ENCODE measurements at places on chromosomes 2 and 18.

- H3K36me3 ChIP-seq: peaks cover 16% of the 10 kb centered on the region
- no peak overlapping the region for H3K27ac ChIP-seq
- DNase-seq: no peak
These were observed 55.2 kb downstream of the CCDC88A start for GRCh38 chr2:55364189-55365055.

- no peaks in the 10 kb centered on the region for H3K27me3 ChIP-seq
- no peaks in the 10 kb centered on the region for H3K4me1 ChIP-seq
- DNase-seq: no peak
- H3K36me3 ChIP-seq: no peaks in the 10 kb centered on the region
These were observed 38.5 kb upstream of the PDCL3 start for GRCh38 chr2:100524331-100524730.

DNA sequence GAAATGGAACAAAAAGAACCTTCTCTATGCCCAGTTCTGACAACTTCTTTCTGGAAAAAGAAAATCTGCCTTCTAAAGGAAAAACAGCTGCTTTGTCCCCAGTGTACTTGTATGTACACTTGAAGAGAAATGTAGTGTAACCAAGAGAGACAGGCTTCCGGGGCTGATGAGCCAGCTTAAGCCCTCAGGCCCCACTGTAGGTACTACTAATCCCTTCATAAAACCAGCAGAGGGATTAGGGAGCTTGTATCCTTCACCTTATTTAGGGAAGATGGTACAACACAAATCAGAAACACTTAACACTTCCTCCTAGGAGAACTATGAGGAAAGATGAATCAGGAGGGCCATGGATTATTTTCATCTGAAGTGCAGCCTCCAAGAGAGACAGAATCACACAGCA lies 18.8 kb upstream of the SUCLG1 start:
- H3K4me1 ChIP-seq: no peaks in the 10 kb centered on the region
- no peaks in the 10 kb centered on the region for H3K36me3 ChIP-seq
- H3K27ac ChIP-seq: no peak overlapping the region
- DNase-seq: no peak
- H3K4me3 ChIP-seq: no peak overlapping the region
- no peaks in the 10 kb centered on the region for H3K27me3 ChIP-seq

- no peaks in the 10 kb centered on the region for H3K27me3 ChIP-seq
- no peaks in the 10 kb centered on the region for H3K36me3 ChIP-seq
- no peaks in the 10 kb centered on the region for H3K4me1 ChIP-seq
- H3K4me3 ChIP-seq: no peak overlapping the region
These were observed 151.2 kb upstream of the BARD1 start for GRCh38 chr2:214960677-214961076.

GRCh38 chr2:96551605-96552314 lies 15.2 kb downstream of the ARID5A start:
- H3K4me3 ChIP-seq: no peak overlapping the region
- H3K36me3 ChIP-seq: no peaks in the 10 kb centered on the region
- H3K27me3 ChIP-seq: no peaks in the 10 kb centered on the region
- peak; percentile 30 for DNase-seq

DNA sequence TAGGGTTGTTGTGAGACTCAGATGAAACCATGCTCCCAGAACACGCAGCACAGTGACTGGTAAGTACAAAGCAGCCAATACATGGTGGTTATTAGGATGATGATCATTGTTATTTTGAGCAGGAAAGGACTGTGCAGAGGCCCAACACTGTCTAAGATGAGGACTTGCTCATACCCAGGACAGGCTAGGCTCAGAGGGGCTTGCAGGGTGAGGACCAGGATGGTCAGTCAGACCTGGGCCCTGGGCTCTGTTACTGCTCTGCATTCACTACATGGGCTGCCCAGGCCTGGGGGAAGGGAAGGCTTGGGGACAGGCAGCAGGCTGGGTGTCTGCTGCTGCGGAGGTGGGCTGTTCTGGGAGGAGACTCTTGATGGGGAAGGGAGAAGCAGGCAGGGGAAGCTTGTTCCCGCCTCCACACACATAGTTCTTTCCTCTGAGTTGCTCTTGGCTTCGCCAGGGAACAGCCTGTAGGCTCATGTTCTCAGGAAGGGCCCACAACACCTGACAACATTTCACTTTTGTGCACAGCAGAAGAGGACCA lies 17.5 kb downstream of the CAPN13 start:
- DNase-seq: peak; percentile 65
- H3K4me1 ChIP-seq: peaks cover 9% of the 10 kb centered on the region
- peaks cover 14% of the 10 kb centered on the region for H3K36me3 ChIP-seq
- no peak overlapping the region for H3K4me3 ChIP-seq
- H3K27ac ChIP-seq: no peak overlapping the region

- no peaks in the 10 kb centered on the region for H3K27me3 ChIP-seq
- no peaks in the 10 kb centered on the region for H3K4me1 ChIP-seq
- no peak overlapping the region for H3K27ac ChIP-seq
- H3K36me3 ChIP-seq: no peaks in the 10 kb centered on the region
These were observed 72.1 kb upstream of the FHL2 start for GRCh38 chr2:105470979-105471378.

GRCh38 chr2:129059476-129059875 lies 740.8 kb upstream of the HS6ST1 start:
- no peaks in the 10 kb centered on the region for H3K27me3 ChIP-seq
- H3K27ac ChIP-seq: no peak overlapping the region
- no peaks in the 10 kb centered on the region for H3K4me1 ChIP-seq
- DNase-seq: no peak
- no peaks in the 10 kb centered on the region for H3K36me3 ChIP-seq

DNA sequence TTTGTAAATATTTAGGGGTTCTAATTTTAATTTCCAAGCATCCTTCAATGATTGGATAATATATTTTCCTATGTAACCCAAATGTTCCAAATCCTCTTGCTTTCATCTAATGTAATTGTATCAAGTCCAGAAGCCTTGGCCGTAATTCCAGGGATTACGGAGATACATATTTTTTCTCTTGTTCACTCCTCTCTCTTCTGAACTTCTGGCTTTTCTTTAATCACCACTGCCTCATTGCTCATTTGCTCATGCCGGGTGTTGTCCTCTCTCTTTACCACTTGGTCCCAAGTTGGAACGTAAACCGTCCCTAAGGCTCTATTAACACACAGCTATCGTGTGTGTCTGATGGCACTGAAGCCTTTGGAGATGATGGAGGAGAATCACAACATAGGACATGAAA lies 188.7 kb upstream of the COL3A1 start:
- no peak overlapping the region for H3K4me3 ChIP-seq
- no peaks in the 10 kb centered on the region for H3K27me3 ChIP-seq
- no peak for DNase-seq

DNA sequence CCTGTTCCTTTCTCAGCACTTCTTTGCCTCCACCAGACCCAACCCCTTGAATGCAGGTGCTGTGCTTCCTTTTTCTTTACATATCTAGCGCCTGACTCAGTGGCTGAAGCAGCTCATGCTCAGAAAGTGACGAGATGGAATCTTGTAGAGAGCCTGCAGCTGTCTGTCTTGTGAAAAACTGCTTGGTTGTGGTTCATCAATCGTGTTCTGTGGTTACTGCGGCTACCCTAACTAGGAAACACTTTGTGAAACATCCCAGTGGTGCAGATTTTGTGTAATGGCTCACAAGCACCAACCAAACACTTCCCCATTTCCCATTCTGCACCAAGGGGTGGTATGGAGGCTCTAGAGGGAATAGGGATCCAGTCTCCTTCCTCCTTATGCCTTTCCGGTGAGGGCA lies 307.2 kb upstream of the MMADHC start:
- no peak overlapping the region for H3K4me3 ChIP-seq
- no peaks in the 10 kb centered on the region for H3K27me3 ChIP-seq
- DNase-seq: no peak
- H3K36me3 ChIP-seq: no peaks in the 10 kb centered on the region

DNA sequence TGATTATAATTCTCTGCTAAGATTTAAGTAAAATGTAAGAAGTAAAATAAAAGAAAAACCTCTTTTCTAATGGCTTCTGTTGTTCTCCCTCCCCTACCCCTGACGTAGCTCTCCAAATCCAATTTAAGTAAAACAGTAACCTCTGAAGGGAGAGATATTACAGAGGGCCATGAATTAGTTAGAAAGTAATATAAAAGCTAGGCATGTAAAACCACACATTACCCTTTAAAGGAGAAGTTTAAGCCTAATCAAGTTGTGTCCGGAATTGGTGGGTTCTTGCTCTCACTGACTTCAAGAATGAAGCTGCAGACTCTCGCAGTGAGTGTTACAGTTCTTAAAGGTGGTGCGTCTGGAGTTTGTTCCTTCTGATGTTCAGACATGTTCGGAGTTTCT lies 116.9 kb upstream of the SCN7A start:
- H3K4me1 ChIP-seq: peaks cover 3% of the 10 kb centered on the region
- no peak for DNase-seq
- H3K27me3 ChIP-seq: no peaks in the 10 kb centered on the region
- no peak overlapping the region for H3K27ac ChIP-seq
- H3K4me3 ChIP-seq: no peak overlapping the region
- no peaks in the 10 kb centered on the region for H3K36me3 ChIP-seq

GRCh38 chr2:236499691-236500578 lies 69.7 kb upstream of the ACKR3 start:
- no peaks in the 10 kb centered on the region for H3K4me1 ChIP-seq
- no peak overlapping the region for H3K4me3 ChIP-seq
- peaks cover 9% of the 10 kb centered on the region for H3K36me3 ChIP-seq
- no peak for DNase-seq
- H3K27ac ChIP-seq: no peak overlapping the region

- H3K27ac ChIP-seq: no peak overlapping the region
- no peak for DNase-seq
- H3K27me3 ChIP-seq: no peaks in the 10 kb centered on the region
- H3K36me3 ChIP-seq: peaks cover 44% of the 10 kb centered on the region
- peaks cover 3% of the 10 kb centered on the region for H3K4me1 ChIP-seq
- H3K4me3 ChIP-seq: no peak overlapping the region
These were observed 4.2 kb downstream of the STAMBP start for GRCh38 chr2:73832930-73833329.

GRCh38 chr2:197926673-197927072 lies 122.3 kb downstream of the PLCL1 start:
- no peaks in the 10 kb centered on the region for H3K4me1 ChIP-seq
- no peak overlapping the region for H3K27ac ChIP-seq
- no peaks in the 10 kb centered on the region for H3K36me3 ChIP-seq
- no peaks in the 10 kb centered on the region for H3K27me3 ChIP-seq
